ELR (cell line): ENCODE measurements at places on chromosomes 11 and 22.

DNA sequence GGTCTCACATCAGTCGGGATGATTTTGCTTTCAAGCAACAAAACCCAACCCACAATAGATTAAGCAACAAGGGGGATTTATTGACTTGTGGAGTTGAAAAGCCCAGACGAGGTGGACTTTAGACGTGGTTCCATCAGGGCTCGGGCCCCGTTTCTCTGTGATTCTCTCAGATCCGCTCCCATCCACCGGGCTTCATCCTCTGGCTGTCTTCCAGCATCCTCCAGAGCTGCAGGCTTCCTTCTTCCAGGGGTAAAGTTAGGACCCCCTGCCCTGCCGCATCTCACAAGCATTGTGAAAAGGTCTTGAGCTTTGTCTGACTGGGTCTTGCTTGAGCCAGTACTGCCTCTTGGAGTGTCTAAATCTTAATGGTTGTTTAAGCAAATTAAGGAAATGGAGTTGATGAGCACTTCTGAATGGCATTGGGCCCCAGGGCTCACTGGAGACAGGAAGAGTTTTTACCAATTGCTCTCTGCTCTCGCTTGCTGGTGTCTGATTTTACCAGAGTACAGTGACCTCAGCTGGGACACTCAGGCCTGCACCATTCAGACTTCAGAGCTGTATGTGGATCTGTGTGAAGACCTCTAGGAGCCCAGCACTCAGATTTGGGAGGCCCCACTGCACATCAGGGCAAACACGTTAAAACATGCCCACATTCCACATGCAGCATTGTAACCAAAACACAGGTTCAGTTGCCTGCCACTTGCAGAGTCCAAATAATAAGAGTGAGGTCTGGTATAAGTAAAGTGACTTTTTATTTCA lies 13.5 kb upstream of the FTH1 start:
- no peak for DNase-seq

- DNase-seq: no peak
Observed at GRCh38 chr11:20770414-20770946, 101.1 kb downstream of the NELL1 start.

DNA sequence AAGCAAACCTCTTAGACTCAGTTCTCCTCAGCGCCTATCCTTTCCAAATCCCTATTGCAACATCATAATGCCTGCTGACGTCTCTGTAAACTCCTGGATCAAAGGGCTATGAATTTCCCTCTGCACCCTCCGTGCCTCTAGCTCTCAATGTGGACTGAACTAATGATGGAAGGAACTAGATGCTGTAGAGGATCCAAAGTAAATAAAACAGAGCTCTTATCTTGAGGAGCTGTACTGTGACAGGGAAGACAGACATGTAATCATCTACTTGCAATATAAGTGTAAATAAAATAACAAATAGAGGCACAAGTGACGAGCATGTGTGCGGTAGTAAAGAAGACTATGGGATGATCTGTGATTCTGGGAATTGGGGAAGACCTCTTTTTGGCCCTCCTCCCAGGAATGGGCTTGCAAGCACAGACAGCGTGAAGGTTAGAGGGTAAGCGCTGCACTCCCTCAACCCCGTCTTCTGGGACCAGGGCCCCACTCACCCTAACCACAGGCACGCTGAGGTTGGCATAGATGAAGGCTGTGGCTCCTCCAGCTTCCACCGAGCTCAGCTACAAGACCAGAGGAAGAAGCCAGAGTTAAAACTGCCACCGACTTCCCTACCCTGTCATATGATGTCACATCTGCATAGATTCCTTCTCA lies 42.2 kb downstream of the P4HA3 start:
- DNase-seq: no peak

- peak; percentile 16 for DNase-seq
Observed at GRCh38 chr11:46890665-46891064, 27.7 kb downstream of the LRP4 start.

DNA sequence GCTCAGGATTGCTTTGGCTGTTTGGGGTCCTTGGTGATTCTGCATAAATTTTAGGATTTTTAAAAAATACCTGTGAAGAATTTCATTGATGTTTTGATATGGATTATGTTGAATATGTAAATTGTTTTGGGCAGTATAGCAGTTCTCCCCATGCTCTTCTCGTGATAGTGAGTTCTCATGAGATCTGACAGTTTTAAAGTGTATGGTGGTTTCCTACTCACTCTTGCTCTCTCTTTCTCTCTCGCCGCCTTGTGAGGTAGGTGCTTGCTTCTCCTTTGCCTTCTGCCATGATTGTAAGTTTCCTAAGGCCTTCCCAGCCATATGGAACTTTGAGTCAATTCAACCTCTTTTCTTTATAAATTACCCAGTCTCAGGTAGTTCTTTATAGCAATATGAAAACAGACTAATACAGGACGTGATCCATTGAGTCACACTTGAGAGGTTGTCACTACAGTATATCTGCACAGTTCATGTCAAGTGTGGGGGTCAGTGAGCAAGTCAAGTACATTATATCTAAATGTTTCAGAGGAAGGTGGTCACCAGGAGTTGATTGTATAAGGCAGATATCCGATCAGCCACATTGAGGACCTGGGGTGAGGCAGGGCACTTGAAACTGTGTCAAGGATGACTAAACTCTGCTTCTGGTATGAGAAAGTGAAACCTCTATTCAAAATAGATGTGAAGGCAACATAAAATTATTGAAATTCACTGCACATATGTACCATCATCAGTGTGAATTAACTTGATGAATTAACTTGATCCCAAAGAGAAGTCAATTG lies 70.7 kb upstream of the CCDC179 start:
- DNase-seq: no peak

DNA sequence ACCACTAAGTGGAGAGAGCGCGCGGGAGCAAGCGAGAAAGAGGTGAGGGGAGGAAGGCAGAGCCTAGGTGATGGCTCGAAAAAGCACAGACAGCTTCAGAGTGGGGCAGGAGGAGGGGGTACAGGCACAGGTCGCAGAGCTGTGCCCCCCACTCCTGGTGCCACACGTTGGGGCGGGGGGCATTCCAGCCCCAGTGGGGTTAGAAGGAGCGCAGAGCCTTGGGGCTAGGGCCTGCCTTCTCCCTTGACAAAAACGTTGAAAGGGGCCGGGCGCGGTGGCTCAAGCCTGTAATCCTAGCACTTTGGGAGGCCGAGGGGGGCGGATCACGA lies 41.6 kb upstream of the ISX start:
- no peak for DNase-seq

- DNase-seq: no peak
Observed at GRCh38 chr22:22884888-22885840, 2.5 kb upstream of the IGLL5 start.

DNA sequence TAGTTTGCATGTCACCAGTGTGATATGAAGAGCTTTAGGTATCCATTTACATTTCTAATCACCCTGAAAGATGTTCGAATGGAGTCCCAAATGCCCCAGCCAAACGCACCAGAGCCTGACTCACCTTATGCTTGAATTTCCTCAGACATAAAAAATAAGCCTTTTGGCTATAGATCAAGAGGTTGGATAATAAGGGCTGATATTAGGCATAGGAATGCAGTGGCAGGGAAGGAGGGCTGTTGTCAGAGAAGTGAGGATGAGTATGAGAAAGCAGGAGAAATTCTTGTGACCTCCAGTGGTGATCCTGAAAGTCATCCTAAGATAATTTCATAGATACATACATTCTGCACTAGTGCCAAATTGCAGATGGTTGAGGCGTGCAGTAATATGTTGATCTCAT lies 264.6 kb downstream of the NELL1 start:
- no peak for DNase-seq

GRCh38 chr11:126581871-126582648 lies 226.6 kb downstream of the ST3GAL4 start:
- no peak for DNase-seq

DNA sequence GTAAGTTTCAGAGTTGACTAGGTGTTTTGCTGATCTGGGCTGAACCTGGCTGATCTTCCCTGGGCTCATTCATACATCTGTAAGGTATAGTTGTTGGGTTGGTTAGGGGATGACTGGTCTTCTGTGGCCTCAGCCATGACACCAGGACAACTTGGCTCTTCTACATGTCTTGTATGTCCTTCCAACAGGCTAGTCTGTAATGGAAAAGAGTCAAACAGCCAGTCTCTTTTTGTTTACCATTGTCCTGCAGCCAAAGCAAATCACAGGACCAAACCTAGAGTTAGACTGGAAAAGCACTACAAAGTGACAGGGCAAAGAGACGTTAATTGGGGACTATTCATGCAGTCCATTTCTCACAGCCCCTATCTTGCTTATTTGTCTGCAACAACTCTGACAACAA lies 17.8 kb downstream of the SERPING1 start:
- no peak for DNase-seq

GRCh38 chr11:102615077-102615893 lies 9.8 kb downstream of the MMP20 start:
- peak; percentile 35 for DNase-seq

DNA sequence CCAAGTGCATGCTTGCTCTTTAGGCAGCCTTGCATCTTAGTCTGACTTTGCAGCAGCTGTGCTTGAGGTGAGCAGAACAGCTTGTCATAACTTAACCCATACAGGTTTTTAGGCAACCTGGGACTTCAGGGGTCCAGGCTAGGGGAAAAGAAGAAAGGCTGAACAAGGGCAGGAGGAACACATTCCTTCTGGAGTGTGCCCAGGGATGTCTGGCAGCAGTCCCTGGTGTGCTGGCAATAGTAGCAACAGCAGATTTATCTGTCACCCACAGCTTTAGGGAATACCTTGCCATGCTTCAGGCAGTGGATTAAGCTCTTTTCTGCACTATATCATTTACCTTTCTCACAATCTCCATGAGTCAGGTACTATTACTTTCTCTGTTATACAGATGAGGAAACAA lies 513.0 kb downstream of the RAB38 start:
- DNase-seq: no peak

DNA sequence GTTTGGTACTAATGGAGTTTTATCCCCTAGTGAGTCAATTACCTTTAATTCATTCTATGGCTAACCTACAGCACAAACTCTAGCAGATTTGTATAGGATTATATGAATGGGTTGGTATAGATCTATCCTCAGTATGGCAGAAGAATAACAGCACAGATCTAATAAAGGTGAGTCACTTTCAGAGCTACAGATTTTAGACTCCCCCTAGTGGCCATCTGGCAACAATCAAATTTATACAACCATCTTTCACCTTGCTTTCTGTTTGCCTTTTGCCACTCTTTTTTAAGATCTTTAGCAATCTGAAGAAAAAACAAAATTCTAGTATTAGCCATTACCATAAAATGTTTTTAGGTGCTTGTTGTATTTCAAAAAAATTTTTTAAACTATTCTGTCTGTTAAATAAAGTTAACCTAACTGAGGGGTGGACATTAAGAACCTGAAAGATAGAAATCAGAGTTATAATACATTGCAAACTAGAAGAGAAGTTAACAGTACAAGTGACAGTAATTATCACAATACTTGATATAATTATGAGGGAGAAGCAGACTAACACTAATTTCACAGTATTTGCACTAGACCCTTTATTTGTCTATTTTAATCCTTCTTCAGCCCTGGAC lies 25.8 kb downstream of the DDIAS start:
- DNase-seq: peak; percentile 80

GRCh38 chr11:11844272-11844671 lies 2.5 kb downstream of the USP47 start:
- DNase-seq: no peak

DNA sequence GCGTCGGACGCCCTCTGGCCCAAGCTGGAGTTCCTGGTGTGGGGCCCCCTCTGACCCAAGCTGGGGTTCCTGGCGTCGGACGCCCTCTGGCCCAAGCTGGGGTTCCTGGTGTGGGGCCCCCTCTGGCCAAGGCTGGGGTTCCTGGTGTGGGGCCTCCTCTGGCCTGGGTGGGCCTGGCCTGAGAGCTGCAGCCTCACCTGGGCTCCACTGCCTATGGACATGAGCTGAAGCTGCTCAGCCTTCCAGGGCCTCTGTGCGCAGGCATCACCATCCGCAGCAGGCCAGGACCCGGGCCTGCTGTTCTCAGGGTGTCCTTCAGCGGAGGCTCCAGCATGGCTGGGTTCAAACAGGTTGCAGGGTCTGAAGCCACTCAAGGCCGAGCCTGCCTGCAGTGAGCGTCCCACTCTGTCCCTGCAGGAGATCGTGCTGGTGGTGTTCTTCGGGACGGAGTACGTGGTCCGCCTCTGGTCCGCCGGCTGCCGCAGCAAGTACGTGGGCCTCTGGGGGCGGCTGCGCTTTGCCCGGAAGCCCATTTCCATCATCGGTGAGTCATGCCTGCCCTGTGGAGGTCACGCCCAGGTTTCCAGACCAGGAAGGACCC lies 125.5 kb downstream of the KCNQ1 start:
- DNase-seq: no peak

DNA sequence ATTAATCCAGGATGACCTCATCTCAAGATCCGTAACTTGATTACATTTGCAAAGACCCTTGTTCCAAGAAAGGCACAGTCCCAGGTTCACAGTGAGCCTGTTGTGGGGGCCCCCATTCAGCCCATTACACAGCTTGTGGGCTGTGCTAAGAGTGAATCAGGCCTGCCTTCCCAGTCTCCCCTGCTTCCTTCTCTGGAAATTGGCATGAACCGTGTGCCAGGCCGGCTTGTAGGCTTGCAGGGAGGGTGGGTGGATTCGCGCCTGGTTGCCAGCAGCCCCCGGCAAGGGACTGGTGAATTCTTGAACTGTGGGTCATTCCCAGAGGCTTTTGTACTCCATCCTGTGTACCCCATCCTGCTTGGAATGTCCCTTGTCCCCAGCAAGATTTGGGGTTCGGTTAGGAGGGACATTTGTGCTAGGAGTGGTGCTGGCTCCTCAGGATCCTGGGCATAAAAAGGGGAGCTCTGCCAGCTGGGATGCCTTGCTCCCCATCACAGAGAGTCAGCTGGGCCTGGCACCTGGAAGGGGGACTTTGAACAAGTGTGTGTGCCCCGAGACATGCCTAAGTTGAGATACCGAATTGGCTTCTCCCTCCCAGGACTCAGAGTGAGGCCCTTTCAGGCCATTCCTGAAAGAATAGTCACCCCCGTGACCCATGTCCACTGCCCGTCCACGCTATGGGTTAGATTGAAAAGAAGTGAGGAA lies 818.2 kb downstream of the BRD1 start:
- DNase-seq: no peak

DNA sequence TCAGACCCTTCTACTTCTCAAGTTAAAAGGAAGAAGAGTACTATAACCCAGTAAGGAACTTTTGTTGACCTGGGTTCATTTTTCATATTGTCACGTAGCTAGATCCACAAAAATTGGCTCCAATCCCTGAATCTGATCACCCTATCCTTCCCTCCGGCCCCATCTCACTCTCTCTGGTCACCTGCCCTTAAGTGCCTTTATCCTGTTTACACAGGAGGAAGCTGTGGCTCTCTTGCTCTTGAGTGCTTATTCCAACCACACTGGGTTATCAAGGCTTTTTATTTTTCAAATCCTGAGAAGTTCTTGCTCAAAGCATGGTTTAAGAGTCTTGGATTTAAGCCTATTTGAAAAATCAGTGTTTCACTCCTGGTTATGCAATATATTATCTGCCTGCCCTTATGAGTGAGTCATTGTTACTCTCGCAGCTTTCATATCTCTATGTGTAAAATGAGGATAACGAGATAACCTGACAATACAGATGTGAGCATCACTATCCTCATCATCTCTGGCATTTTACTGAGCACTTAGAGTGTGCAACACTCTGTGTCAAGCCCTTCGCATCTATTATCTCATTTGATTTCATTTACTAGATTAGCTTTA lies 293.9 kb downstream of the GUCY1A2 start:
- DNase-seq: peak; percentile 4

- peak; percentile 60 for DNase-seq
Observed at GRCh38 chr22:37018815-37019308, 385 bp downstream of the TST start.

GRCh38 chr11:62498492-62499286 lies 47.9 kb downstream of the AHNAK start:
- no peak for DNase-seq

- peak; percentile 95 for DNase-seq
Observed at GRCh38 chr22:38718414-38718813, 12.7 kb downstream of the GTPBP1 start.
